Thoracic aorta (tissue), 2 donors: ENCODE measurements at places on chromosomes 6 and 20.

- no peak for DNase-seq
Measured at GRCh38 chr6:110448846-110449540, 27.4 kb downstream of the SLC22A16 start.

DNA sequence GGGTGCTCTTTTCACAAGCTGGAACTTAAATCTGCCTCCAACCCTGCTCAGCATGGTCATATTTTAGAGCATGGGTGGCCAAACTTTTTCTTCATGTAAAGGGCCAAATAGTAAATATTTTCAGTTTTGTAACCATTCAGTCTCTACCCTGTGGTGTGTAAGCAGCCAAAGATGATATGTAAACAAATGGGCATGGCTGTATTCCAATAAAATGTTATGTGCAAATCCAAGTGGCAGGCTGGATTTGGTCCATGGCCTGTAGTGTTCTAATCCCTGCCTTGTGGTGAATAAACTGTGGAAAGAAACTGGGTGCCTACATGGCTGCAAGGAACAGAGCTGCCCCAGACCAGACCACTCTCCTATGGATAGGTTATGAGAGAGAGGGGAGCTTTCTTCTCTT, 32.7 kb downstream of the OGFRL1 start:
- DNase-seq: no peak

- DNase-seq: no peak
Measured at GRCh38 chr20:23081263-23081819, 4.8 kb downstream of the CD93 start.

DNA sequence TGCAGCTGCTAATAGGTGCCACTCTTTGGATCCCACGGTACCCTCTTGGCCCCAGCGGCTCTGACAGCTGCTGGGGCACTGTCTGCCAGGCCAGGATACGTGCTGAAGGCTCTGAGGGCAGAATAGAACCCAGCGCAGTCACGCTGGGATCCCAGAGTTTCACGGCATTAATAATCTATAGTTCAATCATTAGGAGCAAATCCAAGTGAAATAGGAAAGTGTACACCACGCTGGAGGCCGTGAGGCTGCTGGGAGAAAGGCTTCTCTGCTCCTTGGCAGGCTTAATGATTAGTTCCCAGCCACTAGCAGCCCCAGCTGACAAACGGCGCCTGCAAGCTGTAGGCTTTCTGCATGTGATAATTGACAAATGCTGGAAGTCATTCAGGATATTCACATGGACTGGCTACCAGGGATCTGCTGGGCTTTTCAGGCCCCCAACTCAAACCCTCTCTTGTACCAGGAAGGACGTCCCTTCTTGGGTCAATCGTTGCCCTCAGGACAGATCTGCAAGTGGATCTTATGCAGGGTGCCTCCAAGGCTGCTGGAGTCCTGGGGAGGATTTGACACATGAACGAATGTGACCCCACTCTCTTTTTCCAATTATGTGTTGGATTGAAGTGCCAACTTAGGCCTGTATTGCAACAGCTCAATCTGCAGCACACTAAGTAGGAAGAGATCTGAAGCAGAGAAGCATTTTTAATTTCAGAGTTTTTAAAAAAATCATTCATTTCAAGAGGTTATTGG, 50.1 kb upstream of the INSM1 start:
- no peak for DNase-seq

DNA sequence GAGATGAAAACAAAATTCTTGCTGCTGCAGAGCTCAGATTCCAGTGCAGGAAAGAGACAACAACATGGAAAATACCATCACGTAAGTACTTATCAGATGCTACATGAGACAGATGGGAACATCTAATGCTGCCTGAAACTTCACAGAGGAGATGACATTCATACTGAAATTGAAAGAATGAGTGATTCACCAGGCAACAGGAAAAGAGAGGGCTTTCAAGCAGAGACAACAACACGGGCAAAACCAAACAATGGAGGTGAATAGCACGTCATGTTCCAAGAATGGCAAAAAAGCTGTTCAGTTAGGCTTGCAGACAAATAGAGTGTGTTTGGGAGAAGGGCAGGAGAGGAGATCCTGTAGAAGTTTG, 39.3 kb downstream of the GTF2H5 start:
- DNase-seq: no peak

GRCh38 chr6:30761791-30762429, 17.6 kb upstream of the IER3 start:
- no peak for DNase-seq

DNA sequence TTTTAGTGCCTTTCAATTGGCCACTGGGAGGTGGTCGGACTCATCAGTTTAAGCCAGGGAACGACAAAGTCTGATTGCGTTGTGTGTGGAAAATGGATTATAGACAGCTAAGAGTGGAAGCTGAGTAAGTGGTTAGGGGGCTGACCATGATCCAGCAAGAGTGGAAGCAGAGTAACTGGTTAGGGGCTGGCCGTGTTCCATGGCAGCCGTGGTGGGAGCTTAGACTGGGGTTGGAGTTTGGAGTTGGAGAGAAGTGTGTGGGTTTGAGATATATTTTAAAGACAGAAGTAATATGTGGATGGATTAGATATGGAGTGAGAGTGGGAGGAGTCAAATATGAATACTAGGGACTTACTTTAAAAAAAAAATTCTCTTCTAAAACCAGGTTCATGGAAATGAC, 41.7 kb downstream of the LRRN4 start:
- no peak for DNase-seq

DNA sequence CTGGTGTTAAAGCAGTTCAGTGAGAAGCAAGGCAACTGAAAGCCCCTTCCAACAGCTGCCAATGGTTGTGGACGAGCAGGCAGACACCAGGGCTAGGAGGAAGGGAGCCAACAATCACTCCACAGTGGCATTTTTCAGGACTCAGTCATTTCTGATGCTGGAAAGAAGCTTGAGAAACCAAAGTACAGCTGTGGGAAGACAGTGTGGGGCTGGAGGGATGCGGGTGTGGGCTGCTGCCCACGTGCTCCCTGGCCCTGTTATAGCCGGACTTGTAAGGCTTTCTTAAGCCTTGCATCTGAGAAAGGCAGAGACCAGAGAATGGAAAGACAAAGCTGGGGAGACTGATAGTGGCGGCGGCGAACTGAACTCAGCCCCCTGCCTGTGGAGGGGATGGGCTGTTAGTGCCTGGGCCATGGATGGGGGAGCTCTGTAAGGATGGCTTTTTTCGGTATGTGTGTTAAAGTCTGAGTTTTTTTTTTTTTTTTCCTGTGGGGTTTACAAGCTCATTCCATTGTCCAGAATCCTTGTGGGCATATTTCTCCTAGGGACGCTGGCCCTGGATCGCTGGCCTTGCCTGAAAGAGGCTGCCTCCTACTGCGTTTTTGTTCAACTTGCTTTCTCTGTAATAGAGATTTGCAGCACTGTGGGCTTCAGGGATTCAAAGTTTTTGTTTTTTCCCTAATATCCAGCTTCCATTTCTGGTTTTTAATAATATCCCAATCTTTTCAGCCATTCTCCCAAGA, 91.7 kb downstream of the GJA10 start:
- DNase-seq: no peak

DNA sequence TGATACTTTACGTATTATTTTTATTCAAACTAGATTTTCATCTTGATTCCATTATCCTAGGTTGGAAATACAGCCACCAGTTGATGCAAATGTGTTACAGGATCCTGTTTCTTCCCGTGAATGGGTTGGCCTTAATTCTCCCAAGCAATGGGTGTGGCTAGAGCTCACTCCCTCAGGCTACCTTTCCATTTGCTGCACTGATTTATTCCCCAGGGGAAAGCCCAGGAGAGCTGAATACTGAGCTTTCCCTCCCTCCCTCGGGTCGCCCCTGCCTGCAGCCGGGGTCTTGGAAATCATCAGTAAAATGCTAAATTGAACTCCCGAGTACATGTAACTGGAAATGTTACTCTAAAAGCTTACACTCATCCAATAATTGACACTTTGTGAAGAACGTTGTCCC, 9.9 kb downstream of the SMOC2 start:
- no peak for DNase-seq

GRCh38 chr6:90663106-90663505, 76.2 kb upstream of the MAP3K7 start:
- DNase-seq: no peak

- DNase-seq: no peak
Measured at GRCh38 chr6:44737341-44737740, 349.8 kb downstream of the CDC5L start.

GRCh38 chr6:167125410-167125809, 2.5 kb downstream of the CCR6 start:
- DNase-seq: no peak

GRCh38 chr6:145749632-145750031, 14.3 kb upstream of the EPM2A start:
- no peak for DNase-seq

GRCh38 chr6:24004659-24005058, 121.4 kb upstream of the NRSN1 start:
- no peak for DNase-seq

DNA sequence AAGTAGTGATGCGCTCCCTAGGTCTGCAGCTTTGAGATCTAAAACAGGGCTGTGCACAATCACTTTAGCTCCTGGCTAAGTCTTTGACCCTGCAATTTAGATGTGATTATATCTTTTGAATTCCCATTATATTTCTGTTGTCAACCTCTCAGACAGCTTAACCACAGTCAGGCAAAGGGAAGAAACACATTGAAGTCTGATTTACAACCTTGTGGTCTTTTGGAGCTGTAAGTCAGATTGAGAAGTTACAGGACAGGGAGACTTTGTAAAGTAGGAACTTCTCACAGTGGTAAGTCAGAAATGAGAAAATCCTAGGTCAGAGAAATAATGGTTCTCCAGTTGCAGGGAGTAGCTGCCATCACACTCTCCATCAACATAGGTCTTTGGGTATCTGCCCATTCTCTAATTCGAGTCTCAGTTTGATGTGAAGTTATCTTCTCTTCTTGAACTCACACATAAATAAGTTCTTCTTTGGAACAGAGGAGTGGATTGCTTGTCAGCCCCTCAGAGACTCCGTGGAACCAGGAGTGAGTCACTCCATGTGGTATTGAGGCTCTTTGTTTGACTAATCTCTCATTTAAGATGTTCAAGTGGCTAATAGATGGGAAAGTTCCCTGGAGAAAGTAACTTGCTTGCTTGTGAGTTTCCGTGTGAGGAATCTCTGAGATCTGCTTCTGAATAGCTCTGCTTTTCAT, 35.0 kb upstream of the SGK1 start:
- DNase-seq: no peak

DNA sequence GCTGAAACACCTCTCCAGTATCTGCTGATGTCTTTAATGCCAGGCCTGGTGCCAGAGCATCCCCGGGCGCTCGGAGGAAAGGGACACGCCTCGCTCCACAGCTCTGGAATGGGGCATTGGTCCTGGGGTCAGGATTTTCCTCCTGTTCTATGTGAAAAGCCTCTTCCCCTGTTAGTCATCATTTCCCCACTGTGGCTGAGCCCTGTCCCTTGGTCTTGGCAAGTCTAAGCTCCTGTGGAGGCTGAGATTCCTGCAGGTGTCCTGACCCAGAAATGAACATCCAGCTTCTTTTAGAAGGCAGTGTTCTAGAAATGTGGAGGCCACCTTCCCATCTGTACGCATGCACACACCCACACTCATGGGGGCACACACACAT, 19.4 kb downstream of the SYNDIG1 start:
- DNase-seq: no peak

GRCh38 chr20:47688385-47689381, 96.6 kb downstream of the SULF2 start:
- DNase-seq: no peak

DNA sequence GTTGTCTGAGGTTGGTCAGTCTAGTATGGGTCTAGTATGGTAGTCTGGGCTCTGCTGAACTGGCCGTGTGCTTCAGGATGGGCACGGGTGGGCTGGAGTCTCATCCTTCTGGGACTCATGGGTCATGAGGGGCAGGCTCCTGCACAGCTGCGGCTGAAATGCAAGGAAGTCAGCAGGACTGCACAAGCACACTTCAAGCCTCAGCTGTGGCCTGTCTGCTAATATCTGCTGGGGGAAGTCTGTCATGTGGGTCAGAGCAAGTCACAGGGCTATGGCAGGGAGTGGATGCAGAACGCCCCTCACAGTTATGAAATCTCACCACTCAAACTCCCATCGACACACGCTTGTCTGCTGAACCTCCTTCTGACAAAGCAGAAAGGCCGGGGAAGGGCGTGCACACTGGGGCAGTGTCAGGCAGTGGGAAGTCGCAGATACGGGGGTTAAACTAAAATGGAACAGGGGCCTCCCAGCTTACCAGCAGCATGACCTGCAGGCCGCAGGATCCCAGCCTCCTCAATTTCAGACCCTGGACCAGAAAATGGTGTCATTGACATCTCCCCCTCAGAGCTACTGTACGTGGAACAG, 229.5 kb downstream of the SMOC2 start:
- no peak for DNase-seq

DNA sequence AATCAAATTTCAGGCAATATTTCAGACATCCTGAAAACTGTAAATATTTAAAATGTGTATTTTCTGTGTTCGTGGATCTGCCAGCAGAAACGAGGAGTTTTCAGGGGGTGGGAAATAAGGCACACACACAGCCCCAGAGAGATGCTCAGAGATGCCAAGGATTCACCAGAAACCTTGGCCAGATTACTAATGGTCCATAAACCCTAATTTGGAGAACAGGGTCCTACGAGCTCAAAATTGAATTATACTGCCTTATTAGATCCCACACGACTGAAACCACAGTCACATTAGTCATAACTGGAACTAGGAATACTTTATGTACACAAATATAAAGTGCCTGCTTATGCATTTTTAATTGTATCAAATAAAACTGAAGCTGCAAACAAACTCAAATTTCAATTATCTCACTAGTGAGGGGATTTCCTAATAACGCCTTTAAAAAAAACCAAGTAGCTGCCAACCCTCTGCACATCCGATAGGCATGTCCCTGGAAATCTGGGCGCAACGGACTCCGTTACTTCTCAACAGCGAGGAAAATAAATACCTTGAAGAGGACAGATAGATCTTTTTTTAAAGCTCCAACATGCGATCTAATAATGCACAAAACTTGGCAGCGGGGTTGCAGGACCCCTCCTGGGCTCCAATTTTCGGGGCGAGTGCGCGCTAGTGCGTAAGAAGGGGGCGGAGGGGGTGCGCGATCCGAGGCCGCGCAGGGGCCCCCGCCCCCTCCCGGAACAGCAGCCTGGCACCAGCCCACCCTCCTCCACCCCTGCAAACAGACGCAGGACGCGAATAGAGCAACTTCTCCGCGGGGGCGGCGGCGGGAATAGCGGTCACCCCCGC, 897 bp downstream of the CHD6 start:
- DNase-seq: no peak

DNA sequence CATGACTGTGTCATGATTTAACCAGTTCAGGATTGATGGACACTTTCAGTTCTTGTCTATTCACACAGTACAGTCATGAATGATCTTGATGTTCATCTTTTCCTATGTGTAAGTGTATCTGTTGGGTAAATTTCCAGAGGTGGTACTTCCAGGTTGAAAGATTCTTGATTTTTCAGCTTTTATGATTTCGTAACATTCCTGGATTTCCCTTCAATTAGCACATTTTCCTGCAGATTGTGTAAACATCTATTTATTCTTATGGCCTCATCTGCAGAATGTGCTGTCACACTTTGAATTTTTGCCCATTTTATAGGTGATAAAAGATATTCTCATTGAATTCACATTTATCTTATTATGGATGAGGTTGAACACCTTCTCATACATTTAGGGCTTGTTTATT, 222.0 kb upstream of the FOXQ1 start:
- no peak for DNase-seq
